ENCODE measurements at places on chromosomes 1 and 21. TPM values are rescaled to one million over a fixed set of nuclear protein-coding genes. Genes with fewer than 3 reads are reported as not detected.

TFF2 gene
- polyA plus RNA-seq: not detected

CCDC28B gene
- polyA plus RNA-seq: 57.8 TPM

ZMPSTE24 gene
- polyA plus RNA-seq: 23.9 TPM

RPE65 gene
- polyA plus RNA-seq: not detected

CCDC27 gene
- 0.19 TPM for polyA plus RNA-seq

HOOK1 gene
- 2.7 TPM for polyA plus RNA-seq

DMBX1 gene
- not detected for polyA plus RNA-seq

JAM2 gene
- polyA plus RNA-seq: 38.1 TPM

DMAP1 gene
- 42.1 TPM for polyA plus RNA-seq

BRDT gene
- not detected for polyA plus RNA-seq

TBCE gene
- 47.4 TPM for polyA plus RNA-seq

SPATA46 gene
- 0.13 TPM for polyA plus RNA-seq

FNBP1L gene
- 45.1 TPM for polyA plus RNA-seq

SMCP gene
- not detected for polyA plus RNA-seq

HHAT gene
- polyA plus RNA-seq: 4.1 TPM

MYCL gene
- 2.5 TPM for polyA plus RNA-seq

LRRC39 gene
- polyA plus RNA-seq: 227 TPM

PHACTR4 gene
- polyA plus RNA-seq: 23.4 TPM

CAPN9 gene
- polyA plus RNA-seq: 0.47 TPM

ACTN2 gene
- polyA plus RNA-seq: 2,397 TPM

ACTA1 gene
- polyA plus RNA-seq: 14,286 TPM

EPHA2 gene
- 5.3 TPM for polyA plus RNA-seq

RBBP5 gene
- 9.9 TPM for polyA plus RNA-seq

TTC39A gene
- polyA plus RNA-seq: 3.9 TPM

LDLRAD1 gene
- polyA plus RNA-seq: not detected

MAP10 gene
- 2.2 TPM for polyA plus RNA-seq

PRDX6 gene
- polyA plus RNA-seq: 522 TPM

MLLT11 gene
- polyA plus RNA-seq: 10.4 TPM

TNFRSF4 gene
- polyA plus RNA-seq: 3.2 TPM

PDC gene
- polyA plus RNA-seq: 0.54 TPM

BATF3 gene
- 1.3 TPM for polyA plus RNA-seq

SPTA1 gene
- 3.2 TPM for polyA plus RNA-seq

NBPF20 gene
- 3.9 TPM for polyA plus RNA-seq

TRAF3IP3 gene
- polyA plus RNA-seq: 3.1 TPM

IVL gene
- not detected for polyA plus RNA-seq

GATAD2B gene
- 18.1 TPM for polyA plus RNA-seq

ST6GALNAC3 gene
- polyA plus RNA-seq: 5.0 TPM

PWP2 gene
- 1.6 TPM for polyA plus RNA-seq

AKIRIN1 gene
- polyA plus RNA-seq: 37.3 TPM

HSD3B2 gene
- polyA plus RNA-seq: not detected

OLFM3 gene
- 0.37 TPM for polyA plus RNA-seq

OR2T2 gene
- polyA plus RNA-seq: not detected

FOXJ3 gene
- 37.8 TPM for polyA plus RNA-seq

SLC44A3 gene
- polyA plus RNA-seq: 4.1 TPM

TNN gene
- 4.6 TPM for polyA plus RNA-seq

ID3 gene
- polyA plus RNA-seq: 43.9 TPM
